Stimulated activated CD4-positive, alpha-beta T cell treated with anti-CD3 and anti-CD28 coated beads, TNF-alpha, amount 100 ng/mL, for 4 hours (primary cell): ENCODE measurements at places on chromosomes 2 and 18.

- DNase-seq = no peak
These were observed 205.3 kb downstream of the ANAPC1 start for GRCh38 chr2:111678651-111679050.

GRCh38 chr18:8397034-8397433 is 212.2 kb upstream of the RAB12 start:
- DNase-seq = no peak

DNA sequence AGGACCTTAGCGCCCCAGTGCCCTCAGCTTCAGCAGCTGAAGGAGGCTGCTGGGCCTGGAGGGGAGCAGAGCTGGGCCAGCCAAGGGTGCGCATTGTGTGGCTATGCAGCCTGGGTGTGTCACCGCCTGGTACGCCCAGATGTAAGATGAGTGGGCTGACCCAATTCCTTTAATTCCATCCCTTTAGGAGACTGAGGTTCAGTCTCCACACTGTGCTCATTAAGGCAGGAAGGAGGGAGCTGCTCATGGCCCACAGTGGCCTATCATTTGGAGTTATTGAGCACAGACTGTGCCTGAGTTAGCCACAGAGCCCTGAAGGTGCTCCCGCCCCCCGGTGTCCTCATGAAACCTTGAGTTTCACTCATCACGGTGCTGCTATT is 194.1 kb upstream of the GLI2 start:
- DNase-seq = no peak

DNA sequence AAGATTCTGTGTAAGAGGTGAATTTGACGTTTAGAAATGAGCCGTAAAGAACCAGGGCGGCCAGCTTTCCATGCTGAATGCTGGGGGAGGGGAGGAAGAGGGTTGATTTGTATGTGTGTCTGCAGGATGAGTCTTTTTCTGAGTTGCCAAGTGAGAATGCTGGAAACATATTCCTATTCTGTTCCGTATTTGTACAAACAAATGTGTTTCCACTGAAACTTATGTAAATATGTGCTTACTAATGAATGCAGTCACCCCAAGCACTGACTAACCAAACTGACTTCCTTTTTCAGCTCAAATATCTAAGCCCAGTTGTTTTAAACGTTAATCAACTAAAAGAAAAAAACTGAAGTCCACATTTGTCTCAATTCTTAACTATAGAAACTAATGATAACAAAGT is 74.9 kb upstream of the APCDD1 start:
- DNase-seq = no peak

DNA sequence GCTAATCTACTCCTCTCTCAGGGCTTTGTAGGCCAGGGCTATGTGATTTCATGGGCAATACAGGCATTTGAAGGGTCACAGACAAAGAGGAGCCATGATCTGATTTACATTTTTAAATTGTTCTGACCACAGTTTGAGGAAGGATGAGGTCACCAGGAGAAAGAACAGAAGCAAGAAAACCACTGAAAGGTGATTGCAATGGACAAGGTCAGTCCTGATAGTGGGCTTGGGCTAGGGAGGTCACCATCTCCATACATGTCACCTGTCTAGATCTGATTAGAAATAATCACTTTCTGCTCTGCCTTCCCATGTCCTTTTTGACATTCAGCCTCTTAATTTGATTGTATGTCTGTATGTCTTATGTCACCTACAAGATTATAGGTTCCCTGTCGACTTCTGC is 248.9 kb upstream of the CWC22 start:
- DNase-seq = no peak

GRCh38 chr2:86661333-86661732 is 37.7 kb upstream of the RNF103 start:
- DNase-seq = no peak
